RWPE2 (cell line): ENCODE measurements at places on chromosomes 7 and 10.

- DNase-seq: no peak
These were observed 44.8 kb upstream of the EGR2 start for GRCh38 chr10:62860946-62861345.

DNA sequence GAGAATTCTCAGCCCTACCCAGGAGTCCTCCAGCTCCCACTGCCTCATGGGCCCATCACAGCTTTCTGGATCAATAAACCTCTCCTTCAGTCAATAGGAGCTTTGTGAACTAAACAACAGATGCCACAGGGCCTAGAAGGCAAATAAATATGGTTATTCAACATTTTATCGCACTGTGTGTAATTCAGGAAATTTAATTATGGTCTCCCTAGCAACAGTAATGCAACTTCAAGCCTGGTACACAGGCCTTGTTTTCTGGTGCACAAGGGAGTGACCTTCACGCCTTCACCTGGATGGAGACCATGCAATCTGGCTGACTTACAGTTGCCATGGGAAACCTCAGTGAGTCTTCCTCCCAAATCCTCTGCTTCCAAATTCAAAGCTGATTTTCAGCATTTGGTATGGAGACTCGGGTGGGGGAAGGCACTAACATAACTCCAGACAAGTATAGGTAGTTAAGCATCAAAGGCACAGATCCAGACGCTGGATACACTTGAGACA is 441.0 kb upstream of the NPVF start:
- no peak for DNase-seq

- DNase-seq: no peak
These were observed 1.6 kb downstream of the FEZF1 start for GRCh38 chr7:122302761-122303530.

- no peak for DNase-seq
These were observed 106.9 kb upstream of the CSTF2T start for GRCh38 chr10:51806079-51806835.

GRCh38 chr7:102096012-102096332 is 190.7 kb upstream of the SH2B2 start:
- no peak for DNase-seq

- DNase-seq: no peak
These were observed 1383.2 kb upstream of the CELF2 start for GRCh38 chr10:9634466-9634865.

- no peak for DNase-seq
These were observed 52.3 kb upstream of the SEMA3D start for GRCh38 chr7:85239109-85239508.

DNA sequence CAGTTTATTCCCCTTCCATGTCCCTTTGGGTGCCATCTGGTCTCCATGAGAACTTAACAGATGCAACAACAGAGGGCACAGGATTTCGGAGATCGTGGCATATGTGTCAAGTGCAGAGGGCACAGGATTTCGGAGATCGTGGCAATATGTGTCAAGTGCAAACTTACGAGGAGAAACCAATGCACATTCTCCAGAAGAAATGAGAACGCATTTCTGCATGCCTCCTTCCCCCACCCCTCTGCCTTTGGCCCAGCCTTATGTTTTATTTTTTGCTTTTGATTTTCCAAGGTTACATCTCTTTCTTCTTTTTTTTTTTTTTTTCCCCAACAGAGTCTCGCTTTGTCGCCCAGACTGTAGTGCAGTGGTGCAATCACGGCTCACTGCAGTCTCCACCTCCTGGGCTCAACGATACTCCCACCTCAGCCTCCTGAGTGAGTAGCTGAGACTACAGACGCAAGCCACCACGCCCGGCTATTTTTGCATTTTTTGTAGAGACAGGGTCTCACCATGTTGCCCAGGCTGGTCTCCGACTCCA is 586 bp upstream of the ANKRD26 start:
- no peak for DNase-seq

- no peak for DNase-seq
These were observed 712 bp downstream of the ITPRIP start for GRCh38 chr10:104337521-104337984.

DNA sequence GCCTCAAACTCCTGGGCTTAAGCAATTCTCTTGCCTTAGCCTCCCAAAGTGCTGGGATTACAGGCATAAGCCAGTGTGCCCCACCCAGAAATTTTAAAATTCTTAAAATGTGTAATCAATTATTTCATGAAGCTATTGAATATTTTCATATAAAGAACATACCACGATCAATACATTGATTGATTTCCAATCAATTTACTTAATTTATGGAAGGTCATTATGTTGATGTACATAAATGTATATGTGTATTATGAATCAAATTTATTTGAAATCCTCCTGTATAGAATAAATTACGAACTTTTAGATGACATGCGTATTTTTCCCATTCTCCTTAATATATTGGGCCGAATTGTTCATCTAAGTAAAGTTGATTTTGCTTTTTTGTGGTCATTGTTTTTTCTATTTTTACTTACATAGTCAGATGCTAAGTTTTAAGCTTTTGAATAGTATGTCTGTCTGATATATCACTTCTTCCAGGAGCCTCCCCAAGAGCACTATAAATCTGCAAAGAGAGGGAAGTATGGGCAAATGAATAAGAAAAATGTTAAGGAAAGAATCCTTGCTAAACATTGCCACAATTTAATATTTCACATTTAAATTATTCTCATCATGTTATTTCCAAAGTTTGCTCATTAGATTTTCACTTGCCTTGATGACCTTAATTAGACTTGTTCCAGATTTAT is 35.3 kb downstream of the SKIDA1 start:
- DNase-seq: no peak

GRCh38 chr7:91228927-91229558 is 35.2 kb upstream of the FZD1 start:
- DNase-seq: no peak

GRCh38 chr10:80589726-80590373 is 52.1 kb downstream of the SH2D4B start:
- DNase-seq: no peak

DNA sequence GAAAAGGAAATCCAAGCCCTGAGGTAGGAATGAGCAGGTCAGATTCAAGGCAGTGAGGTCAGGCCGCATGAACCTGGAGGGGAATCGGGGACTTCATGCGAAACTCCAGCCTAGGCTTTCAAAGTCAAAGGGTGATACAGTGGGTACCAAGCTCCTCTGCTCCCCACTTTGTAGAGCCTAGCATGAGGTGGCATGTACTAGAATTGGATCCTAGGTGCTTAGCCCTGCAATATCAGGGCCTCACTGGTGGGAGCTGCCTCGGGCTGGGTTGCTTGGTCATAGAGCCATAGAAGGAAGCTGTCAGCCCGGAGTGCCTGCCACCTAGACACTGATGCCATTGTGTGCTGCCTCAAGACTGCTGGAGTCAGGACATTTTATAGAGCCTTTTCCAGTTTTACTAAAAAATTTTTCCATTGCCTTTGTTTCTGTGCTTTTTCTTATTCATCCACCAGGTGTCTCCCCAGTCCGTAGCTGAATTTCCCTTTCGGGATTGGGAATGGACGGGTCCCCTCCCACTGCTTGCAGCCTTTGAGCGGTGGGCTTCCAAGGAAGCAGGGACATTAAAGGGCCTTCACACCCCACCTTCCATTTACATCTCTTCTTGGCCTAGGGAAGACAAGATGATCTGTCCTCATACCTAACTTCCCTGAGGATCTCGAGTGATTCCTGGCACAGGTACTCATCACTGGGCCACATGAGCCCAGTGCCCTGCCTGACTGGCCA is 5.5 kb upstream of the LZTS2 start:
- DNase-seq: no peak

DNA sequence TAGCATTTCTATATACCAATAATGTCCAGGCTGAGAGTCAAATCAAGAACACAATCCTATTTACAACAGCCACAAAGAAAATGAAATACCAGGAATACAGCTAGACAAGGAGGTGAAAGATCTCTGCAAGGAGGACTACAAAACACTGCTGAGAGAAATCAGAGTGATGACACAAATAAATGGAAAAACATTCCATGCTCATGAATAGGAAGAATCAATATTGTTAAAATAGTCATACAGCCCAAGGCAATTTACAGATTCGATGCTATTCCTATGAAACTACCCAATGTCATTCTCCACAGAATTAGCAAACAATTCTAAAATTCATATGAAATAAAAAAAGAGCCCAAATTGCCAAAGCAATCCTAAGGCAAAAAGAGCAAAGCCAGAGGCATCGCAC is 116.8 kb upstream of the ZNF32 start:
- no peak for DNase-seq

DNA sequence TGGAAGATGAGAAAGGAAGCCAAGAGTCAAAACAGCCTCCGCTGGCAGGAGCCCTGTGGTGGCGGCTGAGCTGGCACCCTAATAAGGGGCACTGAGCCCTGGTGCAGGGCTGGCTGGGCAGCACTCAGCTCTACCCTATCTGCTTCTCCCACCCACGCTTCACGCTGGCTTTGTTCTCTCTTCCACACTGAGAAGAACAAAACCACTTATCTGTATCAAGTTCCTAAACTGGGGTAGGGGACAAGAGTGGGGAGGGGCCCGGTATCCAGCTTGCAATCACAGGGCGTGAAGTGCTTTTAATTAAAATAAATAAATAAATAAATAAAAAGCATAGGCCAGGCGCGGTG is 52.1 kb downstream of the FAM53B start:
- no peak for DNase-seq

GRCh38 chr7:72343991-72344390 is 68.1 kb downstream of the CALN1 start:
- no peak for DNase-seq

DNA sequence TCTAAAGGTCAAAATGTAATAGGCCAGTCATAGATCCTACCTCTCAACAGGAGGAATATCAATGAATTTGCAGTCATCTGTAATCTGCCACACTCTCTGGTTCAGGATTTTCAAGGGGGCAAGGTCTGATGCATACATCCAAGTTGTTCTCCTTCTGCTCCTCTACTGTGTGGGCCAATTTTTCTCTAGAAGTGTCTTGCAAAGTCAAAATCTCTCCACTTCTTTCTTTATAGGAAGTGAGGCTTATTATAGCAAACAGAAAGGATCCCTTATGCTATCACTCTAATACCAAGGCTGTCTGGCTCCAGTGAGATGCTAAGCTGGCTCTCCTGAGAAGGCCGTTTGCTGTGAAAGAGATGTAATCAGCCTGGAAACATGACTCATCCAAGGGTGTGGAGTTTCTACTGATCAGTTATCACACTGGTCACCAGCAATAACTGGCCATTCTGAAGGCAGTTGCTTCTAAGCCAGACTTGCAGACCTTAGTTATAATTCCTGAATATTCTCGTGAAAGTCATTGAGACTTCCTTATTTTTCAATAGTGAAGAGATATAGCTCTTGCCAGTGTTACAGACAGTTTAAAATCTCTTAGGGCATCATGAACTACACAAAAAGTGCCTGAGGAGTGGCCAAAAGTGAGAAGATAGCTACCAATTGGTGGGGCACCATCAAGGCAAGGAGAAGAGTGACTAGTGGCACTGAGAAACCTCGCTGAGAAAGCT is 43.2 kb upstream of the LRGUK start:
- DNase-seq: no peak

- DNase-seq: no peak
These were observed 3.1 kb downstream of the DAGLB start for GRCh38 chr7:6444516-6445269.

- no peak for DNase-seq
These were observed 100.2 kb upstream of the GPR26 start for GRCh38 chr10:123565691-123566660.

- DNase-seq: no peak
These were observed 41.9 kb downstream of the NPVF start for GRCh38 chr7:25186436-25186835.

DNA sequence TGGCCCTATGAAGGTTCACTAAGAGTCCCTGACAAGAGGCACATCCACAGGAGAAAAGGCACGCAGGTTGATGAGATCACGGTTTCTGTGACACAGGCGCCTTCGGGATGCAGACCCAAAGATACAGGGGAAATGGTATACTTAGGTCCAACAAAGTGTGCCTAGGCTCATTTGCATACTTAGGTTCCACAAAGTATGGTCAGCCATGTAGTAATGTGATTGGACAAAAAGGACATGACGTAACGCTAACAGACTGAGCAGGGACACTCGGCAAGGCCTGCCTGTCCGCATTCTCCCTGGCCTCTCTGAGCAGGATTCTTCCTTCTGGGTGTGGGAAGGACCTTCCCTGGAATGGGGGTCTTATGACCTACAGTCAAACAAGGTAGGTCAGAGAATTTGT is 190.6 kb downstream of the CELF2 start:
- DNase-seq: no peak

GRCh38 chr7:133355325-133355708 is 102.4 kb downstream of the EXOC4 start:
- DNase-seq: no peak

- no peak for DNase-seq
These were observed 9.9 kb downstream of the PIP4K2A start for GRCh38 chr10:22704471-22704911.

GRCh38 chr10:88889559-88890337 is 9.7 kb downstream of the STAMBPL1 start:
- no peak for DNase-seq

GRCh38 chr7:44258865-44259546 is 58.2 kb downstream of the YKT6 start:
- DNase-seq: no peak

DNA sequence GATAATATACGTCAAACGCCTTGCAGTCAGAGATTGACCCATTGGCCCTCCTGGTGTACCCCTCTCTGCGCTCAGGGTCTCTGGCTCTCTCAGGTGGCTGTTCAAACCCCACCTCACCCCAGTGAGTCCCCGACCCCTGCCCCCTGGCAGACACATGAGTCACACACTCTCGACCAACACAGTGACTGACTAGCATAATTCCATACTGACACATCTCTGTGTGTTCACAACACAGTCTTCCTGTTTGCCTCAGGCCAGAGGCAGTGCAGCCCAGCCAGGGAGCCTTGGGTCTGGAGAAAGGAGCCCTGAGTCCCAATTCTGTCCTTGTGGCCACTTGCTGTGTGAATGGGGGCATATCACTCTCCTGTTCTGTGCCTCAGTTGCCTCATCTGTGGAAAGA is 40.1 kb downstream of the PALD1 start:
- DNase-seq: no peak
